ENCODE measurements at places on chromosomes 5 and 9.

DNA sequence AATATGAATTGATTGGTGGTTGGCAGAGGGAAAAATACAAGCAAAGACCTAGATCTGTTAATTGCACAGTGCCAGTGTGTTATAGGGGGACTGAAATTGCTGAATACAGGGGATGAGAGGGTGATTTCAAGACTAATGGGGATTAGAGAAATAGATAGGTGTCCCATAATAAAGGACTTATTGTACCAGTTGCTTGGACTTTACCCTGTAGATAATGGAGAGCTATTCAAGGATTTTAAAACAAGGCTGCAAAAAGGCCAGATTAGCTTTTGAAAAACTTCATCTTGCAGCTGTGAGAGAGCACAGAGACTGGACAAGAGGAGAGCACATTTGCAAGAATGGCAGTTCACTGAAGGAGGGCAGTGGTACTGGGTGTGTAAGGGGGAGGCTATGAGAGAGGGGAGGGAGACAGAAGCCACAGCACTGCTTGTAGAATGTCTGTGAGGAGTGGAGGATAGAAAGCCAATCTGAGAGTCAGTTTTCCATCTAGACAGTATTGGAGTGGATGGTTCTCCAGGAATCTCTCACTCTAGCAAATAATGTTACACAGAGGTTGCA lies 28.8 kb upstream of the SCAMP1 start:
- DNase-seq, result no peak

GRCh38 chr5:65730910-65731309 lies 8.9 kb downstream of the NLN start:
- DNase-seq, result peak; percentile 9

GRCh38 chr5:35023391-35024178 lies 24.2 kb downstream of the AGXT2 start:
- no peak for DNase-seq

DNA sequence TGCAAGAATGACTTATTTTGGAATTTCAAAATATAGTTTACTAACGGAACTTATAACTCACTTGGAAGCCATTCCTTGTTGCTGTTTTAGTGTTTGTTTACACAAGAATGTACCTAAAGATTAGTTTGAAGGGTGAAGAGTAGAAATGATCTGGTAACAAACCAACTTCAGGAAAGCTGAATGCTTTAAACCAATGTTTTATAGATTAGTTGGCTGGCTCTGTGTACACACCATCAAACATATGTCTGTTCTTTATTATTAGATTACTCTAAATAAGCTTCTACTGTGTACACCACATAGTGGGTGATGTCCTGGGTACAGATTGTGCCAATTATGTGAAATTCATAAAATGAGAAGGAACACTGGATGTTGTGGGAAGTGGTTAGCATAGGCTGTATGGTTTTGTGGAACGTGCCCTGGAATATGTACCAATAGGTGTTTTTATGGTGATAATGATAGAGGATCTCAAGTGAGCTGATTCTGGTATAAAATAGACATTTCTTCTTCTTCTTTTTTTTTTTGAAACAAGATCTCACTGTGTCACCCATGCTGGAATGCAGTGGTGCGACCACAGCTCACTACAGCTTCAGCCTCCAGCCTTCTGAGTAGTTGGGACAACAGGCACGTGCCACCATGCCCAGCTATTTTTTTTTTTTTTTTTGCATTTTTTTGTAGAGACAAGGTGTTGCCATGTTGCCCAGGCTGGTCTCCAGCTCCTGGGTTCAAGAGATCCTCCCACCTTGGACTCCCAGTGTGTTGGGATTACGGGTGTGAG lies 109.3 kb upstream of the DHFR start:
- no peak for DNase-seq

- DNase-seq, result no peak
These were observed 63.6 kb upstream of the TNPO1 start for GRCh38 chr5:72752909-72753308.

GRCh38 chr5:98031926-98032325 lies 741.5 kb upstream of the RGMB start:
- no peak for DNase-seq

DNA sequence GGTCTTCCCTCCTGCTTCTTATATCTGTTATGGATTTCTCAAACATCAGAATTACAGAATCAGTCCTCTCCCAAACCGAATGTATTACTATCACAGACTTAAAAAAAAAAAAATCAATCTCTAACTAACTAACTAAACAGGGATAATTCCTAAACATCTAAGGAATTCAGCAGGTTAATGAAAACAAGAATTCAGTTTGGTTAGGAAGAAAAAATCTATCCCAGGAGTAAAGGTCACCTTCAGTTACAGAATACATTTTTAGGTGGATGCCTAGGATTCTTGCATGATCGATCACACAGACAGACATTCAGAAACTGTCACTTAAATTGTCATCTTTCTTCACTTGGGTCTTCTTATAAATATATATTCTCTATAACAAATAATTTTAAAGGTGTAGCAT lies 11.5 kb downstream of the PTAR1 start:
- no peak for DNase-seq

DNA sequence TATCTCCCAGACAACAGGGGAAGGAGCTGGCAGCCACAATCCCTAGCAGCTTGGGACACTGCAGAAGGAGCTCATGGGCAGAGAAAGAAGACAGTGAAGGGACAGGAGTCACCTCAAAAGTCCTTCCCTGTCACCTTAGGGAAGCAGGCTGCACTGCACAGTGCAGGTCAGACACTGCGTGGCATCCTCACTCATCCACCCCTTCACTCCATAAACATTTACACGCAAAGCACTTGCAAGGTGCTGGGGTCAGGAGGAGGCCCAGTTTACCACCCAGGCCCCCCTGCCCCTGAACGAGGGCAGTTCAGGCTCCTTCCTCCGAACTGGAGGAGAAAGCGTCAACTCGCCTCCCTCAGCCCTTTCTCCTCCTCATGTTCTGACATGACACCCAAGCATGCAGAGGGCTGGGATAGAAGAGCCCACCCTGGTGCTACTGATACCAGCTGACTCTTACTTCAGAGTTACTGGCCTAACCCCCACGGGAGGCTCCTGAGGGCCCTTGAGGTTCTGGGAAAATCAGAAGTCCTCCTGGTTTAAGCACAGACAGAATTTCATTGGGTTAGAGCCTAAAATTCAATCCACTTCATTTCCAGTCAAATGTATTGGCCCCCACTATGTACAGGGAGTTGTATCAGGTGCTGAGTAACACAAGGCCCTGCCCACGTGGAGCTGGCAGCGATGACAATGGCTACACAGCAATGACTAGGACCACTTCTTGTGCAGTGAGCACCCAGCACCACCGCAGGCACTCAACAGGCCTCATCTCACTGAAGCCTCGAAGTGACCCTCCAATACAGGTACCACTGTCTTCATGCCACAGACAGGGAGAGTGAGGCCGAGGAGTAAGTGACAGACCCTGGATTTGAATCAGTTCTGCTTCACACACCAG lies 70.4 kb downstream of the RAPGEF1 start:
- DNase-seq, result no peak

DNA sequence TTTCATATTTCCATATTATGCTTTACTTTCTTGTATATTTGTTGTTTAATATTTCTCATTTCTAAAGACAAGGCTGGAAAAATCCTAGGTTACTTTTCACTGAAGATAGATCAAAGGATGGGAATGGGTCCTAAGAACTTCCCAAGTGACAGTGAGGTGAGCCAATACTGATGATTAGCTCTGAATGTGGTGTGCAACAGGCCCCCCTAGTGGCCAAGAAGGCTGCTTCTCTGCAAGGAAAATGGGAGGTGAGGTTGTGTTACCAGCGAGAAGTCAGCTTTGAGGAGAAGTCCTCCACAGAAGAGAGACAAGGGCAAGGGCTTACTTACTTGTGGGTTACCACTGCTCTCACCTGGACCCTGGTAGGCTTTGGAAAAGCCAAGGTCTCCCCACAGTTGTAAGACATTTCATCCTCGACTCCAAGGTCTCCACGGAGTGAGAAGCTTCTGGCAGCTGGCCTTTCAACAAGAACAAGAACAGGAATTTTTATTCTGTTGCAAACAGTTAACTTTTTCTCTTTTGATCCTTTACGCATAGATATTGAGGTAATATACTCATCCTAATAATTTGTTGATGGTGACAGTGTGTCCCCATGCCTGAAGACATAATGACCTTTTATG lies 69.9 kb downstream of the MAMDC2 start:
- peak; percentile 72 for DNase-seq

- DNase-seq, result peak; percentile 86
These were observed 31.4 kb upstream of the EGFL7 start for GRCh38 chr9:136631038-136632000.
